HCEC 1CT (cell line): ENCODE measurements at places on chromosomes 7 and 10.

DNA sequence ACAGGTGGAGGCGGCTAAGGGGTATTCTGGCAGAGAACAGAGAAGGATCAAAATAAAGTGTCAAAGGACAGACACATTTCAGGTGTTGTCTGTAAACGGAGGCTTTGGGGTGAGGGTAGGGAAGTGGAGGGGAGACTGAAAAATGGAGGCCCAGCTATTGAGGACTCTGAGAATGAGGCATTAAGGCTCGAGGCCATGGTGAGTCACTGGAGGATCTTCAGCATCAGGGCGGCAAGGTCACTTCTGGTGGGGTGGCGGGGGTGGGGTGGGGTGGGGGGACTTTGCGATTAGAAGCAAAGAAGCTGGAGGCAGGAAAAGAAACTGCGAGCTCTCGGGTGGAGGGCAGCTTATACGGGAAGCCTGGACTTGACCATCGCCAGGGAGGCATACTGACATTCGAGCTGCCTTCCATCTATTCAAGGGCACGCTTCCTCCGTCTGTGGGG lies 58.4 kb upstream of the PCGF5 start:
- DNase-seq: peak; percentile 43

DNA sequence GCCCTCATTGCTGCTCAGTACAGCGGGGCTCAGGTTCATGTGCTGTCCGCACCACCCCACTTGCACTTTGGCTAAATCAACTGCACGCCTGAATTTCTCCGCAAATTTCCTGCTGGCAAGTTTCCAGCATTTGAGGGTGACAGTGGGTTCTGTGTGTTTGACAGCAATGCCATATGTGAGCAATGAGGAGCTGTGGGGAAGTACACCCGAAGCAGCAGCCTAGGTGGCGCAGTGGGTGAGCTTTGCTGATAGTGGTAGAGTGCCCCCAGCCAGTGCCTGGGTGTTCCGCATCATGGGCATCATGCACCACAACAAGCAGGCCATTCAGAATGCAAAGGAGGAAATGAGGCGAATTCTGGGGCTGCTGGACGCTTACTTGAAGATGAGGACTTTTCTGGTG lies 103.9 kb upstream of the POT1 start:
- DNase-seq: no peak

DNA sequence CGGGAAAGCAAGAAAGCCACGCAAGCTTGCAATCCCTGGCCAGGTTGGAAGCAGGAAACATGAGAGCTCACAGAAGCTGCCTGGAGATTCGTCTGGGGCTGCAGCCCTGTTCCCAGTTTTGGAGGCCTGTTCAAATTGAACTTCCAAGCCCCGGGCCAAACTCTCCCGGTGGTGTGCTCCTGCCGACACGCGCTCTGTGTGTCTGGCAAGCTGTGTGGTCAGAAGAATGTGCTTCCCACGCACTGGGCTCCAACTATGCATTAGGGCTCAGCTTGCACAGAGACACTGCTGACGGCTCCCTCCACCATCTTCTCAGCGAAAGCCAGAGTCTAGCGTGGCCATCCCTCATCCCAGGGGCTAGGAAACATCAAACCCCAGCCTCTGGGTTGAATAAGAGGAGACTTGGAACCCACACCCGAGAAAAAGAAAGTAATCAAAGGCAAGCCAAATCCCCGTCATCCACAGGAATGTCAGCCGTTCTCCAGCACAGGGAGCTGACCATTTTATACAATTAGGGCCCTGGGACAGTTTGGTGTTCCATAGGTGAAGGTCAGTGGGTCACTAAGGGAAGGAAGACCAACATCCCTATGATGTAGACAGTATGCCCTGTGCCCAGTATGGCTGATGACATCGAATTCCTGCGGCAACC lies 107.2 kb downstream of the FGFR2 start:
- DNase-seq: no peak

DNA sequence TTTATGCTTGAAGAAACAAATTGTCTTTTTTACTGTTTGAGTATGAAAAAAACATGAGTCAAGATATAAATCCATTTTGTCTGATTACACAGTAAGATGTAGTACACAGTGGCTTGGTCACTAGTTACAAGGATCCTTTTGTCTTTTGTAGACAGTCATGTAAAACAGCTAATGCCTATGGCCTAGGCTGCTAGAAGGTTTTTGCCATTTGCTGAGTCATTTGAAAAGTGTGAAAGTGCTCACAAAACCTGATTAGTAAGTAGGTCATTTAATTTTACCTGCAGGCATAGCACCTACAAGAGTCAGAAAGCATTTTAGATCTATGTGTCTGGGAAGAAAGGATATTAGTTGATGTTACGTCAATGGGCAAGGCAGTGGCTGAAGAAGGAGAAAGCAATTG lies 819.4 kb downstream of the MAGI2 start:
- no peak for DNase-seq

DNA sequence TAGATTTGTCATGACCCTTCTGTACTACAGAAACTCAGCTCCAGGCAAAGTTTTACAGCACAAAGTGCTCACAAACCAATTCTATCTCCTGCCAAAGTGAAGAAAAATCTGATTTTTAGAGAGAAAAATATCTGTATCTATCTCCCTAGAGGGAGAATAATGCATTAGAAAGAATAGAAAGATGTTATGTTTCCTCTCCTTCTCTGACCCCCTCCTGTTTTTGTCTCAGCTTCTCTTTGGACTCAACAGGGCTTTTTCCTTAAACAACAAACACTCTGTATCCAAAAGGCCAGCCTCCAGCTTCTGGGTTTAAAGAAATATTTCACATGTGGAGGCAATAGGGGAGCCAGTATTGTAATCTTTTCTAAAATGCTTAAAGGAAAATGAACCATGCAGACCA lies 627.4 kb downstream of the REEP3 start:
- DNase-seq: no peak

DNA sequence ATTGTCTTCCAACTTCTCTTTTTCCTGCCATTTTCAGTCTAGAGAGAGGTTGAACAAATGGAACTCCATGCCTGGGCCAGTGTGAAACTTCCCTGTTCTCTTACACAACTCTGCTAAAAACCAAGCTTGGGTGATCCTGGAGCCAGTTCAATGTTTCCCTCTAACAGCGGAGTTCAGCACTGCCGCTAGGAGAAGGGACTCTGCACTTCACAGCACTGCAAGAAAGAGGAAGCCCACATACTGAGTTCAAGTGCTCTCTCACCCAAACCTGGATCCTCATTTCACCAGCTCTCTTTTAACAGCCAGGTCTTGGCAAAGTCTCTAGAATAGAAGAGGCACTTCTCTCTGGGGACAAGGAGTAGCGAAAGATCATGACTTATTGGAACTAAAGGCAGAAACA lies 18.8 kb downstream of the FOXI2 start:
- no peak for DNase-seq

- peak; percentile 62 for DNase-seq
Measured at GRCh38 chr10:30784524-30784896, 155.0 kb upstream of the LYZL2 start.

DNA sequence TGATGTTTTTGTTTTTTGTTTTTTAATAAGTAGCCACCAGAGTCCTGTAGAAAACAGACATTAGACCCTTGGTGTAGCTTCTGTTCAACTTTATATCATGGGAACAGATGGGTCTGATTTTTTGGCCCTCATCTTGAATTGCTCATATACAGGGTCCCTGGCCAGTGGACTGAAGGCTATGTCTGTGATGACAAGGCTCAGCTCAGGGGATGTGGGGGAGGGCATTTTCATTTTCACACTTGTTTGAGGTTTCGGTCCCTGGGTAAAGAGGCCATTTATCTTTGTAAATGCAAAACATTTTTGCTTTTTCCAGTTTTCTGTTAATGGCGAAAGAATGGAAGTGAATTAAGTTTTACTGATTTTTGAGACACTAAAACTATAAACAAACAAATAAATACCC lies 257.6 kb upstream of the PHYHIPL start:
- no peak for DNase-seq

DNA sequence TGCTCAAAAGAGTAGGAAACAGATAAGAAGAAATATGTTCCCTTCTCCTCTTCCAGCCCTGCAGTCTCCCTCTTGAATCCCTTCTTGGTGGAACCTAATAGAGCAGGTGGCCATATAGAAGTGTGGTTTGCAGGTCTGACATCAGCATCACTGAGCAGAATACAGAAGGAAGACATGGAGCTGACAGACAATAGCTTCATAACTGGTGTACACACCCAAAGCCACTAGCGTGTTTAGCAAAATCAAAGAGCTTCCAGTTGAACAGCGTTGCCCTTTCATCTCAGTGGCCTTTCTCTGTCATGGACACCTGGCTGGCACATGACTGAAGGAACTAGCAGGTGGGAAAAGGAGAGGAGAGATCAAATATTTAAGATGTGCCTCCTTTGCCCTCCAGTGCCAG lies 245.5 kb downstream of the BAMBI start:
- DNase-seq: no peak

- no peak for DNase-seq
Measured at GRCh38 chr7:88127637-88128290, 92.1 kb downstream of the SRI start.

- no peak for DNase-seq
Measured at GRCh38 chr7:72493850-72494661, 81.9 kb upstream of the CALN1 start.

DNA sequence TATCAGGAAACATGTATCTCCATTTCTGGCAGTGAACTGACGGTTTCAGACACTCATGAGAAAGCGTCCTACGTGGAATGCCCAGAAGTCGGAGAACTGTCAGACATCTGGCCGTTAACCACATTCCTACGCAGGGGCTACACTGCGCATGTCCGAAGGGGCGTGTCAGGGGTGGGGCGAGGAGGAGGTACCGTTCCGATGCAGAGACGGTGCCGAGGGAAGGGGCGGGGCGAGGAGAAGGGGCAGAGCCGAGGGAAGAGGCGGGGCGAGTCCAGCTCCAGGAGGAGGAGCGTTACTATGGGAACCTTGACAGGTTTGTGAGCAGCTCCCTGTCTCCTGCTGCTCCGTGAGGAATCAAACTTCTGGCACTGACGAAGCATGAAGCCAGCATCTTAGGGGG lies 366.9 kb upstream of the NUPR2 start:
- DNase-seq: no peak

DNA sequence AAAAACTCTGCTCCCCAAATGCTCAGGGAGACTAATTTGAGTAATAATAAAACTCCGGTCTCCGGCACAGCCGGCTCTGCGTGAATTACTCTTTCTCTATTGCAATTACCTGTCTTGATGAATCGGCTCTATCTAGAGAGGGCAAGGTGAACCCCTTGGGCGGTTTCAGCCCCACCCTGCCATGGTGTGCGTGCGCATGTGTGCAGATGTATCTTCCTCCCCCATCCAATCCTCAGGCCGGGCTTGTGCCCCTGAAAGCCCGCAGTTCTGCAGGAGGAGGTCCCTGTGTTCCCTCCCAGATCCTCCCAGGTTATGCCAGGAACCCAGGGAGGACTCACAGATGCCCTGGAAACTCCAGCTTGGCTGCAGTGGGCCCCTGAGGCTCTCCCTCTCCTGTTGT lies 48.3 kb upstream of the MYL10 start:
- DNase-seq: no peak

- DNase-seq: peak; percentile 91
Measured at GRCh38 chr7:102273749-102274712, 12.6 kb upstream of the SH2B2 start.

- DNase-seq: no peak
Measured at GRCh38 chr7:158783595-158783994, 45.7 kb downstream of the ESYT2 start.

GRCh38 chr10:6114805-6115341 lies 26.0 kb downstream of the RBM17 start:
- peak; percentile 76 for DNase-seq

- peak; percentile 32 for DNase-seq
Measured at GRCh38 chr7:129225206-129225930, 538 bp downstream of the AHCYL2 start.

GRCh38 chr10:69696073-69696731 lies 66.2 kb downstream of the FAM241B start:
- peak; percentile 24 for DNase-seq

DNA sequence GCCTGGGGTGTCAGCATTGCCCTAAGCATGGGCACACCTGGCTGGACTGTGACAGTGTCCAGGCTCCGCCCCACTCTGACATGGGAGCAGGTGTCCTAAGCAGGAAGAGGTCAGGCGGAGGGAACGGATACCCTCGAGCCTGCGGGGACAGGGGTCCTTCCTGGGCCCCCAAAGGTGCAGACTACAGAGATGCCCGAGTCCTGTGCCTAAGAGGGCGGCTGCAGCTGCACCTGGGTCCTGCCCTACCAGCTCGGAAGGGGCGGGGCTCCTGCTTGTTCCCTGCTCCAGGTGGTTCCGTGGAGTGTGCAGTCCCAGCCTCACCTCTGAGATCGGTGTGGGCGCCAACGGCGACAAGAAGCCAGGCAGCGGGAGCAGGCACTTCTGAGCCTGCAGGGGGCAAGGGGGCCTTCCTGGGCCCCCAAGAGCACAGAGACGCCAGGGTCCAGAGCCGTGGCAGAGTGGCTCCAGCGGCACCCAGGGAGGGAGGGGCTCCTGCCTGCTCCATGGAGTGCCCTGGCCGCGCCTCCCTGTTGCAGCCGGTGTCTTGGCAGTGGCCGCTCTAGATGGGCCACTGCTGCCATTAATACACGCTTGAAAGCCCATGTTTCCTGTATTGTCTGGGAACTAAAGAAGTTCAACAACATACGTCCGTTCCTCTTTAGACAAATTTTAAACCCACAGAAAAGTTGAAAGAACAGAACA lies 64.5 kb upstream of the CACNA2D1 start:
- no peak for DNase-seq

GRCh38 chr10:31694126-31694685 lies 234.4 kb downstream of the ARHGAP12 start:
- no peak for DNase-seq

GRCh38 chr10:130553826-130554225 lies 417.6 kb downstream of the GLRX3 start:
- no peak for DNase-seq

DNA sequence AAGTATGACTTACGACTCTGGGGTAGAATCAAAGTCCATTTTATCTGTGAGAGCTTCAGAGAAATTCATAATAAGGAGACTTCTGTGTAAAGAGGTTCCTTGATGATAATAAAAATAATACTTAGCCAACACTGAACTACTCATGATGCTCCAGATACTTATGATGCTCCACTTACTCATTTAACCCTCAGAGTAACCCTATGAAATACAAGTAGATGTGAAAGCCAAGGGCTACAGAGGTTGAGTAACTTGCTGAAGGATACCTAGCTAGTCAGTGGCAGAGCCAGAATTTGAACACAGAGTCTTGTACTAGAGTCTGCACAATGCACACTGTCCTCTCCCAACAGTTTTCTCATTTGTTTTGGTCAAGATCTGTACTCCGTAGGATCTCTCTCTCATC lies 89.5 kb downstream of the HECW1 start:
- DNase-seq: peak; percentile 90
